NCI-H345 (cell line): ENCODE measurements at places on chromosomes 16 and 17.

DNA sequence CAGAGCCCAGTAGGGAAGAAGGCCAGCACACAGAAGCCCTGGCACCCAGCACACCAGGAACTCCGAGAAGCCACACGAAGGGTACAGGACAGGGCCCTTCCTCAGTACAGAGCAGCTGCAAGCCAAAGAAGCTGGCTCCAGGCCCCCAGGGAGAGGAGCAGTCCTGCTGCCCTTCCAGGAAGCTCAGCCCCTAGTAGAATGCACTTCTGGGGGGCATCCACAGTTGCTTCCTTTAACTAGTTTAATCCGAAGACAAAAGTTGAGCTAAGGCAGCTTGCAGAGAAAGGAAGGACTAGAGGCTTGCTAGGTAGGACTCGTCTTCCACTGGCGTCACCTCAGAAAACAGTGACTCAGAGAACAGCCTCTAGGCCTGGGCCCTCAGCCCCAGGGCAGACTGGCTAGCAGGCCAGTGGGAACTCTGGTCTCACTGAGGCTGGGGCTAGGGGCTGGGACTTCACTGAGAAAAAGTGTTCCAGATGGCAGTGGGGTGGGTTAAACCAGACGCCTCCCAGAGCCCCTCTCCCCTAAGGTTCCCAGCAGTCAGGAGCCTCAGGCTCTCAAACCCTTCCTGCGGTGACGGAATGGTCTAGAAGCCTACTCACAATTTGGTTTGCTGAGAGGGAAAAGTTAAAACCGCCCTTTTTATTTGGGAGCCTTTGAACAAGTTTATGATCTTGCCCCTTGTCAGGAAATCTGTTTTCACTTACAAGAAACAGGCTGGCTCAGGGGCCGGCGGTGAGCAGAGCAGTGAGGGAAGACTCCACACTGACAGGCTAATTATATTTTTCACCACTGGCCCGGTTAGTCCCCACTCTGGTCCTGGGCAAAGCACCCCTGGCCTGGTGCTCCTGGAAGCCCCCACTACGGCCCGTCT, 41.4 kb downstream of the ACTG1 start:
- no peak for DNase-seq

DNA sequence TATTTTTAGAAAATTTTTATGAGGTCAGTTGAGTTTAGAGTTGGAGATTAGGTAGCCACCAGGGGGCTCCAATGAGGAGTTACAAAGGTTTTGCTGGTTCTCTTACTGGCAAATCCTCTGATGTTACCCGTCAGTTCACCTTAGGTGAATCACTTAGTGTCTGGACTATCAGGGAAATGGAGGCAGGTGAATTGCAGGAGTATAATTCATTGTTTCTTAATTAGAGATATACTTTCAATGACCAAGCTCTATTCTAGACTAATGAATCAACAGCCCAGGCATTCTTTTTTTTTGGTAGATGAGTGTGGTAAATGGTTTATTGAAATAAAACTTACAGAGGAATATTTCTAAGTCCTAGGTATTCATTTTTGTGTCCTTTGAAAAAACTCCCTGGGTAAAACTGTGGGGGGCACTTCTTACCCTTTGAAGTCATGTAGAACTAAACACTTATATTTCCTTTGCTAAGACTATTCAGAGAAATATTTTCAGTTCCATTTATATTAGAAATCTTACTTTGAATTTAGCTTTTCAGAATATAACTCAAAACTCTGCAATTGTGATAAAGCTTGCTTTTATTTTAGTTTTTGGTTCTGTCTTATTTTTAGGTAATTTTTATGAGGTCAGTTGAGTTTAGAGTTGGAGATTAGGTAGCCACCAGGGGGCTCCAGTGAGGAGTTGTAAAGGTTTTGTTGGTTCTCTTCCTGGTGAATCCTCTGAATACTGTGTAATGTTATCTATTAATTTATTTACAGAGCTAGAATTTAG, 17.7 kb downstream of the PSMD11 start:
- peak; percentile 38 for DNase-seq

DNA sequence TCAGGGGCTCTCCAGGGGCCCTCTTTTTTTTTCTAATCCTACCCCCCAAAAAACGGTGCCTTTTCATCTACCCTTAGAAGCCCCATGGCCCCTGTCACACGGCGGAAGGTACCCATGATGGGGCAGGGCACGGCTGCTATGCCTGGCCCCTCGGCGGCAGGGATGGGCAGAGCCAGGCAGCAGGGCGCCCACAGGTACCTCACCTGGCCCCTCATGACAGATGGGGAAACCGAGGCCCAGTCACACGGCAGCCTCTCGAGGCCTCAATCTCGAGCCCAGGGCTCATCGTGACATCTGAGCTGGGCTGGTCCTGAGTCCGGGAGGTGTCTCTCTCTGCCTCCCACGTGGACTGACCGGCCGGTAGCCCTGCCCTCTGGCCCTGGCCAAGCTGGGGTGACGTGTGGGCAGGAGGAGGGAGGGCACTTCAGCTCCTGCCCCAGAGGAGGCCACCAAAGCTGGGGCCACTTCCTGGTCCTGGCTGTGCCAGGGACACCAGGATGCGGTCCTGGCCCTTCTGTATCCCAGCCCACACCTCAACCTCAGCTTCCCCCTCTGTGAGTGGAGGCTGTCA, 11.6 kb downstream of the TRAF7 start:
- no peak for DNase-seq

- no peak for DNase-seq
Observed at GRCh38 chr17:50474523-50474922, 4.1 kb upstream of the RSAD1 start.

- no peak for DNase-seq
Observed at GRCh38 chr16:54631782-54632181, 298.9 kb upstream of the IRX5 start.
